ENCODE measurements at places on chromosomes 2 and 18.

- no peak for DNase-seq
These were observed 56.2 kb downstream of the USP34 start for GRCh38 chr2:61414674-61415073.

GRCh38 chr18:22020127-22020866, 149.1 kb upstream of the GATA6 start:
- peak; percentile 51 for DNase-seq

DNA sequence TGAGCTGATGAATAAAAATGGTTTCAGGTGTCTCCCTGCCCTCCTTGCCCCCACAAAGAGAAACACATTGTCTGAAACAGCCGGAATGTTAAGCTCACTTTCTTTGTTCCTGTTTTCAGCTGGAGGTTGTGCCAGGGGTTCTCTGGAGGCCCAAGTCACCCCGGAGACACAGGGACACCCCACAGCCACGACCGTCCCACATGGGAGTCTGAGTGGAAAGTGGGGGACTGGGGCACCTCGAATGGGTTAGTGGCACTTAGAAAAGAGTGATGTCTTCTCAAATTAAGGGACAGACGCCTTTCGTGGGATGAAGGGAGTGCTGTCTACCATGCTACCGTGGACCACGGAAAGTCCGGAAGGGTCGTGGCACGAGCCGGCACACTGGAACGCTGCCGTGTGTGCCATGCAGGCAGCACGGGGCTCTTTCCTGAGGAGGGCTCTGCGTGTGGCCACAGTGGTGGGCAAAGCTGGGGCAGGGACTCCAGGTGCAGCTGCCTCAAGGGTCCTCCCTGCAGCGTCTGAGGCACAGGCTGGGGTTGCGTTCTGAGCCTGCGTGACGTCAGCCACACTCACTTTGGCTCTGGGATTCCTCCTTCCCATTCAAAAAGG, 39.4 kb upstream of the CTDP1 start:
- DNase-seq = no peak

- DNase-seq = no peak
These were observed 40.2 kb upstream of the GMCL1 start for GRCh38 chr2:69789175-69789721.

DNA sequence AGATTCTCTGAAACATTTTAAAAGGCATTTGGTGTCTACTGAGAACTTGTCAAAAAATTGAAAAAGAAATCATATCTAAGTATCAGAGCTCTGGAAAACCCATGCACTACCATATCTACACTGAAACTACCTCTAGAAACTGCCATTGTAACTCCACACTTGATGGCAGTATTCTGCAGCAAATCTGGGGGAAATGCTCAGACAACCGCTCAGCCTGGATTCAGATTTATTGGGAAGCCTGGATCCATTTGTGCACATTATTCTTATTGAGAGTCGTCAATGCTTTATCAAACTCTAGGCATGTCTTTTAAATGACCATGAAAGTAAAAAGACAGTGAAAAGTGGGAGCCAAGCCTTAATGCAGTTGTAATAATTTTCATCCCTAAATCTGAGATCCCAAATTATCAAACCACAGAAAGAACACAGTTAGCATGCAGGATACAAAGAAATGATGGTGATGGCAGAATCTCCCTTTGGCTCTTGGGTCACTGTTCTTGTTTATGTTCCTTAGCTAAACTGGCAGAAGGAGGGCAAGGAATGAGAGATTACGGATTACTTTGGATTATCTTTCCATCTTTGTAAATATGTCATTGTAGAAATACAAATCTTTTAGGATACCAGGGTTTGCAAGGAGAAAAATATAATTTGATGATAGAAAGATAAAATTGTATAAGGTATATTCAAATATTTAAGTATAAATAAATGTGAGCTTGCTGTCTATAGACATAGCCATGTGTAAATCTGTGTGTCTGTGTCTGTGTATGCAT, 512.1 kb upstream of the SYT4 start:
- peak; percentile 71 for DNase-seq

- peak; percentile 71 for DNase-seq
These were observed 786 bp downstream of the TET3 start for GRCh38 chr2:73985308-73986084.

GRCh38 chr18:5975111-5976002, 80.0 kb upstream of the TMEM200C start:
- no peak for DNase-seq

DNA sequence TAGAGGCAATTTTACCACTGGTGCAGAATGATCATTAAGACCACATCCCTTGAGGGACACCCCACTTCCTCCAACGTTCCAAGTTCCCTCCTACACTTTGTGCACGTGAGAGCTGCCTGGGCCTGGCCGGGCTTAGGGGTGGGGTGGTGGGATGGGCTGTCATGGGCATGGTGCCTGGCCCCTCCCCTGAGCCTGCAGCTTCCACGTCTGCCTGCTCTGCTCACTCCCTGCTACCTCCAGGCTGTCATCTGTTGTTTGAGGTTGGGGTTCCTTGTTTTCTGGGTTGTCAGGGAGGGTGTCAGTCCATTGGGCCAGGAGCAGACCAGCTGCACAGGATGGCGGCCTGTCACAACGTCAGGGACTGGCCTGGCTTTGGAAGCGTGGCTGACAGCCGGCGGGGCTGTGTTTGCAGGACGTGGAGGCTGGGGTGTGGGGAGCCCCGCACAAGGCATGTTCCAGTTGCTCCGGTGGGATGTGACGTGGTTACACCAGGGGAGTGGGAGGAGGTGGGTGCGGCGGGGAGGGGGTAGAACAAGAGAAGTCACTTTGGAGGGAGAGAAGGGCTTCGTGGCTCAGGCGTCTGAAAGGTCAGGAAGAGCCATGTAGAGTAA, 72.3 kb downstream of the RTP5 start:
- DNase-seq = no peak

DNA sequence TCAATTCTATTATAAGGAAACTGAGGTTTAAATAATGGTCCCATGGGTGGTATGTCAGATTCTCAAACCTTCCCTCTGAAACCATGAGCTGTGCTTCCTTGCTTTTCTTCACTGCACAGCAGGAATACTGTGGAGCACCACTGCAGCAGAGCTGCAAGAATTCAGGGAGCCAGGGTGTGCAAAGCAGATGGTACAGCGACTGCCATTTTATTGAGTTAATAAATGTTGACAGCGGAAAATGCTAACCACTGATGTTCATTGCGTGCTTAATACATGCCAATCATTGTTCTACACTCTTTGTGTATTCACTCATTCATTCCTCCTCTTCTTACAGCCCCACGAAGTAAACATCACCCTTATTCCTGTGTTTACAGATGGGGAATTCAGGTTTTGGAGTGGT, 152.2 kb upstream of the THSD7B start:
- DNase-seq = no peak

GRCh38 chr18:79971211-79971952, 6.9 kb downstream of the HSBP1L1 start:
- no peak for DNase-seq

GRCh38 chr2:183348492-183348891, 224.2 kb downstream of the NUP35 start:
- peak; percentile 21 for DNase-seq

DNA sequence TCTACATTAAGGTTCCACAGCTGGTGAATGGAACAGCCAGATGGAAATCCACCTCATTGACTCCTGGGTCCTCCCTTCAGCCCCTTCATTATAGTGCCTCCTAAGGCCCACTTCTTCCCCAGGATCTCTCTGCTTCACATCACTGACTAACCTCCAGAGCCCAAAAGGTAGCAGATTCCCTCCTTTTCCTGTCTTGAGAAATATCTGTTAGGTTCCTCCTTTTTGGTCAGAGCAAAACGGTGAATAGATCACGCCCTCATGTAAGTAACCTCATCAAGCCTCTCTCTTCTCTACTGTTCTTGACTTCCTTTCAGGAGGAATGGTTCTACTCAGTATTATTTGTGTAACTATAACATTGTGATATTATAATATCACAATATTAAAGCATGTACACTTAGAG, 155.0 kb upstream of the SRD5A2 start:
- no peak for DNase-seq

DNA sequence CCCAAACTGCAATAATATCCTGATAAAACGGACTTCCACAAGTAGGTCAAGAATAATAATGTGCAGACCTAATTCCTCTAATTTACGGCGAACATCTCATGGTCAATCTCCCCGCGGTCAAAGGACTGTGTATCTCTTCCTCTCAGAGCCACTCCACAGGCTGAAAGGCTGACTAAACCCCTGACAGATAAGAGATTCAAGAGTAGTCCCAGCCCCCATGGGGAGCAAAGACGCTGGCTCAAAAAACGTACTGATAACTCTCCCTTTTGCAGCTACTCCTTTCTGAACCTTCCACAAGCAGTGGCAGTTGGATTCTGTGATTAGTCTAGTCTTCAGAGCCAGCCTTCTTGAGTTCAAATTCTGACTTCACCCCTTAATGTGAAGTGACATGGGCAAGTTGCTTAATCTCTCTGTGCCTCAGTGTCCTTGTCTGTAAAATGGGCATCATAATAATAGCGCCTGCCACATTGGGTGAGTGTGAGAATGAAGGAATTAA, 19.7 kb upstream of the IL18R1 start:
- no peak for DNase-seq

DNA sequence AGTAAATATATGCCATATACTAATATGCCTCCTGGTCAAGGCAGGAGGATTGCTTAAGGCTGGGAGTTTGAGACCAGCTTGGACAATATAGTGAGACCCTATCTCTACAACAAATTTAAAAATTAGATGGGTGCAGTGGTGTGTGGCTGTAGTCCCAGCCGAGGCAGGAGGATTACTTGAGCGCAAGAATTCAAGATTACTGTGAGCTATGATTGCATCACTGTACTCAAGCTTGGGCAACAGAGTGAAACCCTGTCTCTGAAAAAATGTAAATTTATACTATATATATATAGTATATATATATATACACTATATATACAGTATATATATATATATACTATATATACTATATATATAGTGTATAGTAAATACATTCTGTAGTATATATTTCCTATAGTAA, 30.0 kb upstream of the NPC1 start:
- DNase-seq = no peak

All from DMS53 (cell line).